ENCODE measurements at places on chromosomes 16 and 17.

GRCh38 chr16:51941412-51941811 lies 605.5 kb downstream of the TOX3 start:
- no peak for DNase-seq

DNA sequence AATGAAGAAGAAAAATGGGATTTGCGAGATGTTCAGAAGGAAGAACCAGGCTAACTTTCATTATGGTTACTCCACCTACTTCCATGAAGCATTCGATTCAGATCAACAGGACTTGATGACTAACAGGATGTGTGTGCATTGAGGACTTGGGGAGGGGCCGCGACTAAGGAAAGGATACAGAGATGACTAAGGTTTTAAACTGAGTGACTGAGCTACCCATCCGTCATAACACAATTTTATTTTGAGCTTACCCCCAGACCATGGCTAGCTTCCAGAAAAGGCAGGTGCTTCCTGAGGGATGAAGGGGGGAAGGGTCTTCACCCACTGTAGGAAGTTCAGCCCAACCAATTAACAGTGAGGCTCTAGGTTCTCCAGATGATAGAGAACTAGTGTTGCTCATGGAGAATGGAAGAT lies 2.5 kb upstream of the CDYL2 start:
- peak; percentile 67 for DNase-seq

GRCh38 chr17:46109603-46110189 lies 83.5 kb downstream of the KANSL1 start:
- no peak for DNase-seq

DNA sequence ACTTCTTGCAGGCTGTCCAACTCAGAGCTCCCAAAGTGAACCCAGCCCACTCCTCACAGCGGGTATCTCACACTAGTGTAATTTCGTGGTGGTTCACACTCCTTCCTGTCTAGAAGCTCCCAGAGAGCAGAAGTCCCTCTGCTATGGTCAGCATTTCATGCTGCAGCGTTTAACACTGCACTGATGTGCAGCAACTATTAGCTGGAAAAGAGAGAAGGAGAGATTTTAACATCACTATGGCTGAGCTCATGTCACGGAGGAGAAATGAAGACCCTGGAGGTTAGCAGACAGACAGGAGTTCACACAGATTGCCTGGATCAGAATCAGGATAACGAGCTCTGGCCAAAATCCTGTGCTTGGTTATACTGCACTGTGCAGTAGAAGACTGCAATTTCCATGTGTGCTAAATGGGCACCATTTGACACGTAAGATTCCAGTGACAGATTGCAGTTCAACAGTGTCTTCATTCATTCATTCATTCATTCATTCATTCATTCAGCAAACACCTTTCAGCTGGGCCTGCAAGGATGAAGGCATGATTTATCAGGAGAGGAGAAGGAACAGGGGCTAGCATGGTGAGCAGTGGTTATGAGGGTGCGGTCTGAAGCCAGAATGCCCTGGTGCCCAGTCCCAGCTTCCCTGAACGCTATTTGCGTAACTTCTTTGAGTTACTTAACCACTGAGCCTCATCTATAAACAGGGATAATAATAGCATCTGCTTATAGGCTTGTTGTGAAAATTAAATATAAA lies 5.3 kb upstream of the CCL1 start:
- DNase-seq, result no peak

DNA sequence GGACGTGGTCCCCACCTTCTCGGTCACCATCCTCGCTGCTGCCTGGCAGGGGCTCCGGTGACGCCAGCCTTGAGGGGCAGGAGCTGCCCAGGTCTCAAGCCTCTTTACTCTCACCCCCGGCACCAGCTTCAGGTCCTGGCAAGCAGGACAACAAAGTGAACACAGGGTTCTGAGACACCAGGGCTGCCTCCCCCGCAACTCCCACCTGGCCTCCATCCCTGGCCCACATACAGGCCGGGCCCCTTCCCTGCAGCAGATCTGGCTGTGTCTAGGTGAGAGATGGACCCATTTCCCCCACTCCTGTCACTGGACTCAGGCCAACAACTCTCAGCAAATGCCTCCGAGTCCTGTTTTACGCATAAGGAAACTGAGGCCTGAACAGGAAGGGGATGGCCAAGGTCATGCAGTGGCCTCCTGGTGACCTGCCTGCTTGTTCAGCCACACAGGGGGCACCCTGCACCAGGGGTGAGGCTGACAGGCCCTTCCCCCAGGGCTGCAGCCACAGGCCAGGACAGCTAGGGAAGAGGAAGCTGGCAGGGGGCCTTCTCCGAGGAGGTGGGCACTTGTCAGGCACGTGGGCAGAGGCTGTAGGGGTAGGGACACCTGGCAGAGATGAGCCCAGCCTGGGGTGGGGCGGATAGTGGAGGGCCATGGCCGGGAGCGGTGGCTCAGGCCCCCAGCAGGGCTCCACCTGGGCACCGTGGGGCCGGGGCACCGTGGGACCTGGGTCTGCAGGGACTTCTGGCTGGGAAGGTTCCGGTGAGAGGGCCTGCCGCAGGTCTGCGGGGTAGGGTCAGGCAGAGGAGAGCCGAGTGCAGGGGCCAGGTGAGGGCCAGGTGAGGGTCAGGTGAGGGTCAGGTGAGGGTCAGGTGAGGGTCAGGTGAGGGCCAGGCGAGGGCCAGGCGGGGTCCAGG lies 46.7 kb upstream of the PVALEF start:
- no peak for DNase-seq

- no peak for DNase-seq
Measured at GRCh38 chr16:81482329-81483063, 37.9 kb downstream of the CMIP start.

DNA sequence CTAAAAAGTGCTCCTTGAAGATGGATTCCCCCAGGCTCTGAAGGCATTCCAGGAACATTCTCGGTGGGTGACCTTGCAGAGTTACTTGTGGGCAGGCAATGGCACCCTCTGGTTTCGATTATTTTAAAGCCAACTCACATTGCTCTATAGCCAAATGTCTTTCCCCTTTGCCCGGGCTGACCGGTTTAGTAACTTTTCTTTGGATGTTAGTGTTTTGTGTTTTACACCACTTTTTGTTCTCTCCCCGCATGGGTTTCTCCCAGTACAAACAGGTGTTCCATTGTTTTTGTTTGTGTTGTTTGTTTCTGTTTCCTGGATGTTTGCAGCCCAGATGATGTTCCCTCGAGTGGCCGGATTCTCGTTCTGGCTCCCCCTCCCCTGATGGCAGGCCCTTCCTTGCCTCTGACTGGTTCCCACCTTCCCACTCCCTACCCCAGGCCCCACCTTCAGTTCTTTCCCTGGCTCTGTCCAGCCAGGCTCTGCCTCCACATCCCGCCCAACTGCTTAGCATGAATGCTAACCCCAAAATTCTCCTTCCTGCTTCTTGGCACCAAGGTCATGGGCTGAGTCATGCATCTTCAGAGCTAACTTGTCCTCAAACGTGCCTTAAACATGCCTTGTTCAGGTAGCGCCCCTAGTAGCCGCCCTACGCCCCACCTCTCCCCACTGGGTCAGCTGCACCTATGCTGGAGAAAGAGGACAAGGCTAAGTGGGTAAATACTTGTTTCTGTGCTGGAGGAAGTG lies 40.6 kb downstream of the ELAC2 start:
- DNase-seq, result no peak

- peak; percentile 37 for DNase-seq
Measured at GRCh38 chr16:83899272-83899897, 470 bp downstream of the MLYCD start.

GRCh38 chr17:69418535-69418934 lies 4.0 kb downstream of the MAP2K6 start:
- no peak for DNase-seq

- DNase-seq, result no peak
Measured at GRCh38 chr16:11585460-11586377, 1.0 kb downstream of the LITAF start.

GRCh38 chr17:79583475-79583874 lies 27.4 kb downstream of the RBFOX3 start:
- no peak for DNase-seq

GRCh38 chr17:41631025-41631897 lies 6.9 kb upstream of the KRT17 start:
- DNase-seq, result no peak

GRCh38 chr17:81412490-81413093 lies 17.3 kb downstream of the BAHCC1 start:
- peak; percentile 53 for DNase-seq

- no peak for DNase-seq
Measured at GRCh38 chr16:31875112-31875803, 1.7 kb downstream of the ZNF267 start.

GRCh38 chr16:707062-707538 lies 1.5 kb upstream of the FBXL16 start:
- DNase-seq, result peak; percentile 92

DNA sequence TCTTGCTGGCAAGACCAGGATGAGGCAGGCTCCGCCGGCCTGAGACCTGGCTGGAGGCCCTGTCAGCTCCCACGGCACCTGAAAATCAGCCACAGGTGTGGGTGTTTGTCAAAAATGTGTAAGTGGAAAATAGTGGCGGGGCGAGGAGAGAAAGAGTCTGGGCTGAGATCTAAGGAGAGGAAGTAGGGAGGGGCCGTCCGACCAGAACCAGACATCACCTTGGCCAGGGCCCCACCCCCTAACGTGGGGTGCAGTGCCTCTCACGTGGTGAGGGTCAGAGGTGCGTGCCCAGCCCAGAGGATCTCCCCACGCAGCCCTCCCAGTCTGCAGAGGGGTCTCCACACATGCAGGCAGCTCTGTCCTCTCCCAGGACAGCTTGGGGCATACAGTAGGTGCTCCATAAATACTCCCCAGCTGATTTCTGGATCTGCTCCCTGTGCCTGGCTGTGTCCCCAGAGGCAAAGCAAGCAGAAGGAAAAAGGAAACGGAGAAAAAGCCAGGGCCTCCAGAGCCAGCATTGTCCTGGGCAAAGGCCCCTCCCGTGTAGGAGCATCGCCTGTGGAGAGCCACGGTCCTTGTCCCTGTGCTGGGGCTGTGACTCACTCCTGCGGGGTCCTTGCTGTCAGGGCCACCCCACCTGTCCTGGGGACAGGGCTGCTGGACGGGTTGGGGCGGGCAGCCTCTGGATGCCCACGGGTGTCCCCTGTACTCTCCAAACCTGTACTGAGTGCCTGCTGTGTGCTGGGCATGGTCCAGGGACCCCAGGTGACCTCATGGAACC lies 16.7 kb downstream of the ZFPM1 start:
- no peak for DNase-seq

DNA sequence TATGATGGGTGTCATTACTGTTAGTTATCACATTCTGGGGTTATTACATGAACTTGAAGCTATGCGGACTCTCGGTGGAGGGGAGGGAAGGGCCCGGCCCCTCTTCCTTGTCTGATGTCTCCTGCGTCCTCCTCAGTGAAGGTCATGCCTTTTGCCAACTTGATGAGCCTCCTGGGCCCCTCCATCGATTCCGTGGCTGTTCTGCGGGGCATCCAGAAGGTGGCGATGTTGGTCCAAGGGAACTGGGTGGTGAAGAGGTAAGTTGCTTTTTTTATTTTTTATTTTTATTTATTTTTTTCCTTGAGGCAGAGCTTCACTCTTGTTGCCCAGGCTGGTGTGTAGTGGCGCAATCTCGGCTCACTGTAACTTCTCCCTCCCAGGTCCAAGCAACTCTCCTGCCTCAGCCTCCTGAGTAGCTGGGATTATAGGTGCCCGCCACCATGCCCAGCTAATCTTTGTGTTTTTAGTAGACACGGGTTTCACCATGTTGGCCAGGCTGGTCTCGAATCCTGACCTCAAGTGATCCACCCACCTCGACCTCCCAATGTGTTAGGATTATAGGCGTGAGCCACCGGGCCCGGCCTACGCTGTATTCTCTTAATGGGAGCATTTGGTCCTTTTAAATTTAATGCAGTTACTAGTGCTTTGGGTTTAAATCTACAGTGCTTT lies 21.6 kb downstream of the POLR3E start:
- DNase-seq, result peak; percentile 6

DNA sequence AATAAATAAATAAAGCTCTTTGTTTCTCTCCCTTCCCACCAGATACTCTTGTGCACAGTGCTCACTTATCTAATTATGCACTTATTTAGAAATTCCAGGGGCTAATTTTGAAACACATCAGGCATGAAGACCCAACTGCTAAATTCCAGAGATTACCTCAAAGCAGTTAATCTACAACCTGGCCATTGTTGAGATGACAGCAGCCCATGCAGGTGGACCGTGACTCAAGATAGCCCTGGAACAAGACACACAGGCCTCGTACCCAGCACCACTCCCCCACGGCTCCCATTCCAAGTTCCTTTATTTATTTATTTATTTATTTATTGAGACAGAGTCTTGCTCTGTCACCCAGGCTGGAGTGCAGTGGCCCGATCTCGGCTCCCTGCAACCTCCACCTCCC lies 60.1 kb upstream of the NPEPPS start:
- DNase-seq, result no peak

- DNase-seq, result no peak
Measured at GRCh38 chr17:16944334-16945135, 27.4 kb downstream of the TNFRSF13B start.

DNA sequence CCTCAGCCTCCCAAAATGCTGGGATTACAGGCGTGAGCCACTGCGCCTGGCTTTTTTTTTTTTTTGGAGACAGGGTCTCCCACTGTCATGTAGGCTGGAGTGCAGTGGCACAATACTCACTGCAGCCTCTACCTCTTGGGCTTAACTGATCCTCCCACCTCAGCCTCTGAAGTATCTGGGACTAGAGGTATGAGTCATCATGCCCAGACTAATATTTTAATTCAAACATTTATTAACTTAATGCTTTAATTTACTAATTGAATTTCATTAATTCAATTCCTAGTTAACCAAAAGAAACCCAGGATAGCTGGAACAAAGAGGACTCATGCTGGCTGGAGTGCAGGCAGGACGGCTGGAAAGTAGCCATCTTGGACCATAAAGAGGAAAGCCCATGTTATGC lies 14.0 kb upstream of the KPNB1 start:
- DNase-seq, result no peak

DNA sequence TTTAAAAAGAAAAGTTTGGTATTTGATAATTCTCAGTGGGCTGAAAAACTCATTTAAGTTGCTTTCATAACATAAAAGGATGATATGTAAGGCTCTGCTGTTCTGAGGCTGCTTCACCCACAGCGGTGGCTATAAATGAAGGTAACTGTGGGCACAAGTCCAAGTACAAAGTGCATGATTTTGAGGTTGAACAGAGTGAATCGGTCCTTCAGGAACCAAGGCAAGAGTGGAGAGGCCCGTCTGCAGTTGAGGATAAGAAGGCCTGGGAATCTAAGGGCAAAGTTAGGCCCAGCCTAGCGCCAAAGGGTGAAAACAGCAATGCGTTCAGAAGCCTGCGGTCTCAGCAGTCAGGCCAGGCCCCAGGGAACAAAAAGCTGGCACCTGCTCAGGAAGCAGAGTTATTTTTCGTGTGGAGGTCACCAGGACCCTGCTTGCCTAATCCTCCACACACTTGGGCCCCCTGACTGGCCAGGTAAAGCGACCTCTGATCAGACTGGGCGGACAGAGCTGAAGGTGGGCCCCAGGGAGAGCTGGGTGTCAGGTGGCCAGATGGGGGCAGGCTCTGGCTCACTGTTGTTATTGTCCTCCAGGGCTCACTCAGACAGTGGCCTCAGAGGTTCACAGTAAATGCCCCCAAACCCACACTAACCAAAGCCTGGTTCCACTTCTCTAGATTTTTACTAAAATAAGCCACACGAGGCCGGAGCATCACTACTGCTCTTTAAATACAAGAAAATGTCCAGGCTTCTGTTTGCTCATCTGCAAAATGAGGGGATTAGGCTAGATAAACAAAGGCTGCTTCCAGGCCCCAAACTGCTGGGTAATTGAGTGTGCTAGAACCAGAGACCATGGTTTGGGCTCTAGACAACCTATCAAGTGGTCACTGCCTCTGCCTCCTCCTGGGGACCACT lies 46.5 kb downstream of the TEX2 start:
- DNase-seq, result no peak

Data from SW480 (cell line).